ENCODE measurements at places on chromosomes 4 and X. TPM values are rescaled to one million over a fixed set of nuclear protein-coding genes. Genes with fewer than 3 reads are reported as not detected.

DNA sequence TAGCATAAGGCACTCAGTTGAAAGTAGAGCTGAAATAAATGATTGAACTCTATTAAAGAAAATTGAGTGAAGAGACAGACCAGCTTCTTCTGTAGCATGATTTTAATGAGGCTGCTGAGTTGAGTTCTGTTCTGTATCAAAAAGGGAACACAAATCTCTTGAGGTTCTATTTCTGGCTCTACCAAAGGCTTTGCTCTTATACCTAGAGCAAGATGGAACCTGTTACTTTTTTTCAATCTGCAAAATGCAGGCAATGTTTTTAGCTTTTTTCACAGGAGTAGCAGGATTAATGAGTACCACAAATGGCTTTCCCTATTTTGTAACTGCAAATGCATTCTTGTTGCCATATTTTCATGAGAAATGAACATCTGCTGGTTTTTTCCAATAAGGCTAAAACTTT lies 4.2 kb upstream of the ERVMER34-1 start:
- DNase-seq = no peak

DNA sequence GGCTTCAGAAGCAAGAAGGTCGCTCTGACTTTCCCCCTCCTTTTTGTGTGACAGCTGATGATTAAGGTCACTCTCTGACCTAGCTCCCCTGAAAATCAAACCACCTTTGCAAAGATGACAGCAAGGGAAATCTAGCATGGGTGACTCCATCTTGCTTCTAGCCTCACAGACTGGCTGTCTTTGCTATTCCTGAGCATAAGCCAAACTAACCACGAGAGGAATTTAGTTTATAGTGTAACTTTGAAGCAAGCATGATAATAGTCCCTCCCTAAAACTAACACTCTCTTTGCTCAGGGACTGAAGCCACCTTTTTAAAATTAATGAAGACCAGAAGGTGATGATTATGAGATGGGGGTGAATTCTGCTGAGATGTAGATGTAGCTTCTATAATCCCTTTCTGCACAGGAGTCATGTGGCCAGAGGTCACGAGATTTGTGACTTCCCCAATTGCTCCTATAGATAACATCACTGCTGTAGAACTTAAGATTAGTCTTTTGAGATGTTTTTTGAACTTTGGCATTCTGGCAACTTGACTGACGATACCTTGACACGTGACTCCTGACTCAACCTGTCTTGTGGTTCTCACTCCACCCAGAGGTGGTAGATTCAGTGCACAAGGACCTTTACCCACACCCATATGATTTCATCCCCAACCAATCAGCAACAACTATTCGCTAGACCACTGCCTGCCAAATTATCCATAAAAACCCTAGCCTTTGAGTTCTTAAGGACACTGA lies 14.9 kb upstream of the PDE5A start:
- DNase-seq = no peak

DNA sequence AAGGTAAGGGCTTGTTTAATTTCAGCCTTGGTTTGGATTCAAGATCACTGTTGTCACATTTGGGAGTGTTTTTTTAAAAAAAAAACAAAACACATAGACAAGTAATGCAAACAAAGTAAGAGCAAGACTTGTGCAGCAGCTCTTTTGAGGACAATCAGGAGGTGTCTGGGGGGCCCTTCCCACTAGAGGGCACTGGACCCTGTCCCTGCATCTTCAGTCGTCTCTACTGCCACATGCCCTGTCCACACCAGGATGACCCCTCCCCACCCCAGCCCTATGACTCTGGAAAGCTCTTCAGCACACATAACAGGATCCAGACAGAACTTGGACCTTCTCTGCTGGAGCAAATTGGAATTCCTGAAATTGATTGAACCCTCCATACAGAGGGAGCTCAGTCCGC lies 71.0 kb downstream of the USP46 start:
- no peak for DNase-seq

USP17L26 gene
- not detected for total RNA-seq

DNA sequence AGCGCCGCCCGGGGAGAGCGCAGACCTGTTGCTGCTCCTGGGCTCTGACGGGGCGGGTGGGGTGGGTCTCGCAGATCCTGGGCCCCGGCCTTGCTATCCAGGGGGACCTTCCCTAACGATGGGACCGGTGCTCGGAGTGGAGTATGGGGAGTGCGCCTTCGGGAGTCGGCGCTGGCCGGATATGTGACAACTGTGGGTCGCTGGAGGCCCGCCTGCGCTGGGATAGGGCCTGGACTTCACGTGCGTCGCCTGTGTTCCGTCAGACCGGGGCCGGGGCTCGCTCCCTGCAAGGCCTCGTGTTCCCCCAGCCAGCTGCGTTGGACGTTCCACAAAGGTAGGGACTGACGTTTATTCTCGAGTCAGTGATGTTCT lies 1.3 kb downstream of the TBL1X start:
- DNase-seq = peak; percentile 35

GPM6B gene
- total RNA-seq = not detected

SMIM31 gene
- not detected for total RNA-seq

- DNase-seq = no peak
Measured at GRCh38 chr4:53695540-53696463, 104.5 kb upstream of the LNX1 start.

- no peak for DNase-seq
Measured at GRCh38 chr4:118282692-118283091, 70.1 kb downstream of the PRSS12 start.

KLHL34 gene
- total RNA-seq = 0.36 TPM

- no peak for DNase-seq
Measured at GRCh38 chrX:39819921-39820849, 277.6 kb downstream of the BCOR start.

GUCY1B1 gene
- 0.27 TPM for total RNA-seq

DNA sequence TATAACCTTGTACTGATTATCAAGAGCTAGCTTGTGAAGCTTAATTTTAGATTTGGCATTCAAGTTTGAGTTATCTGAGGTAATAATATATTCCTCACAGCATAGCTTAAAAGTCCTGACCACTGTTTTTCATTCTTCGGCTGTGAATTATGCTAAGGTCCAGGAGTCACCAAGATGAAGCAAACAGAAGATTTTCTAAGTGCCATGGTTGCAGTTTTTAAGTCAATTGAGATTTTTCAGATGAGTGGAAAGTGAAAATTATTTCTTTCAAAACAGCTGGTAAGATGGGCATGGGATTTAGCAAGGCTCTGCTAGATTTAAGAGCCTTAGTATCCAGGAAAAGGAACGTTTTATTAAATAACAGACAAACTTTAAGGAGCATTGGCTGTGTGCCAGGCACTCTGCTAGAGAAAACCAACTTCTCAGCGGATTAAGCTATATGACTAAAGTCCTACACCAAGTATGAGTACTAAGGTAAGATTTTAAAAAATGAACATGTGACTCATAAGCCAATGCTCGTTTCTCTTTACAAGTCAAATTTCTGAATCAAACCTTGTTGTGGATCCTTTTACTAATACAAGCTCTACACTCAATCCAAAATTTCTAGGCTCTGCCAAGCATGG lies 149.9 kb upstream of the IL15 start:
- no peak for DNase-seq

GRCh38 chr4:185138161-185138560 lies 4.9 kb upstream of the SLC25A4 start:
- no peak for DNase-seq

BEX3 gene
- 31.4 TPM for total RNA-seq

DNA sequence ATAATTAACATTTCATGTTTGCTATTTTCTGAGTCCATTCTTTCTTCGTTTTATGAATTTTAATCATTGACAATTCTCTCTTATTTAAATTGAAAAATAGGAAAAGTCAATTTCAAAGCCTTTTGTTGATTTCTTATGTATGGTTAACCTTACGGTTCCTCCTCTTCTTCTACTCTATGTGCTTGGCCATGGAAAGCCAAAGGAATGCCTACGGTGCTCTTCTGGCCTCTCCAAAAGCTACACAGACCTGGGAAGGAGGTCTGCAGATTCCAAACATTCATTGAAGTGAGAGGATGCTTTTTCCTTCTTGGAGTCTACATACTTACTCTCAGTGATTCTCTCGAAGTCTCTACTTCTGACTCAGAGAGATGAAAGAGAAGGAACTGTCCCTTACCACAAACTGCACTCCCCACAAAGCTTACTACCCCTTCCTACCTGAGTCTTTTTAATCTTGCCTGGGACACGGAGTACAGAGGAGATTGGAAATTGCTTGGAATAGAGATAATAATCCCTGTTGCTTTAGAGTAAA lies 863.1 kb upstream of the FTHL17 start:
- DNase-seq = no peak

HS3ST1 gene
- 0.33 TPM for total RNA-seq

GRCh38 chr4:133316909-133317308 lies 167.8 kb downstream of the PCDH10 start:
- DNase-seq = no peak

DNA sequence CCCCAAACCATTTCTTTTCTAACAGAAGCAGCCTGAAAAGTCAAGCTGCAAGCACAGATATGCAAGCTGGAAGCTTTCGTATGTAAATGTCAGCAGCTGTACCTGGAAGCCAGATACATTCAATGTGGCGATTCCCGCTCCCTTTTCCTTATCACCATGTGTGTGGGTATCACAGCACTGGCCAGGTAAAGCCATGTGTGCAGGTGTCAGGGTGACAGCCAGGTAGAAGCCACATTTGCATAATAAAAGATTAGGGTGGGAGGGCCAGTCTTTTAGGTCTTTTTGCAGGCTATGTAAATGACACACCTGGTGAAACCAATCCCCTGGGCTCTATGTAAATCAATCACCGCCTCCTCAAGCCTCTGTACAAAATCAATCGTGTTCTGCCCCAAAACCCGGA lies 50.1 kb downstream of the RXFP1 start:
- no peak for DNase-seq

GRCh38 chrX:138917781-138918180 lies 206.3 kb upstream of the FGF13 start:
- no peak for DNase-seq

DNA sequence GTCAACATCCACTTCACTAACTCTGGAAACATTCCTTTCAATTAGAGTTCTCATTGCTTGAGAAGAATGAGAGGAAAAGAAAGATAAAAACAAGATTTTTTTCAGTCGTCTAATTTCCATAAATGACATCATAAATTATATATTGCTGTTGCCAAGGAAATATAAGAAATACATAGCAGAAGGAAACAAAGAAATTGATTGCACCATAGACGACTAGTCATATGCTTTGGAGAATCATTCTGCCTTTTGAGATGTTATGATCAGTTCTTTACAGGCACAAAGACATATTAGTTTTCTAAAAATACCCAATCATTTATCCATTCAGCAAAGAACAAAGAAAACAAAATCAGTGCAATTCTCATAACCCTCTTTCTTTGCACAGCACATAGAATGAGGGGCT lies 672 bp upstream of the C1QTNF7 start:
- no peak for DNase-seq

SPANXC gene
- total RNA-seq = not detected

- DNase-seq = peak; percentile 5
Measured at GRCh38 chr4:36189511-36190226, 54.6 kb downstream of the ARAP2 start.

GRCh38 chr4:170038769-170039168 lies 12.6 kb upstream of the MFAP3L start:
- DNase-seq = no peak

DNA sequence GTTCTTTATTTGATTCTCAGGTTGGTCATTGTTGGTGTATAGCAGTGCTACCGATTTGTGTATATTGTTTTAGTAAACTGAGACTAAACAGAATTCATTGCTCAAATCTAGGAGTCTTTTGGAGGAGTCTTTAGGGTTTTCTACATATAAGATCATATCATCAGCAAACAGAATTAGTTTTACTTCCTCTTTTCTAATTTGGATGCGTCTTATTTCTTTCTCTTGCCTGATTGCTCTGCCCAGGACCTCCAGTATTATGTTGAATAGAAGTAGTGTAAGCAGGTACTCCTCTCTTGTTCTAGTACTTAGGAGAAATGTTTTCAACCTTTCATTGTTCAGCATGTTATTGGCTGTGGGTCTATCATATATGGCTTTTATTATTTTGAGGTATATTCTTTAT lies 92.6 kb downstream of the IQCM start:
- DNase-seq = no peak

- no peak for DNase-seq
Measured at GRCh38 chr4:54067166-54067565, 2.8 kb upstream of the CHIC2 start.

- no peak for DNase-seq
Measured at GRCh38 chrX:20740443-20740842, 473.7 kb upstream of the RPS6KA3 start.

DNA sequence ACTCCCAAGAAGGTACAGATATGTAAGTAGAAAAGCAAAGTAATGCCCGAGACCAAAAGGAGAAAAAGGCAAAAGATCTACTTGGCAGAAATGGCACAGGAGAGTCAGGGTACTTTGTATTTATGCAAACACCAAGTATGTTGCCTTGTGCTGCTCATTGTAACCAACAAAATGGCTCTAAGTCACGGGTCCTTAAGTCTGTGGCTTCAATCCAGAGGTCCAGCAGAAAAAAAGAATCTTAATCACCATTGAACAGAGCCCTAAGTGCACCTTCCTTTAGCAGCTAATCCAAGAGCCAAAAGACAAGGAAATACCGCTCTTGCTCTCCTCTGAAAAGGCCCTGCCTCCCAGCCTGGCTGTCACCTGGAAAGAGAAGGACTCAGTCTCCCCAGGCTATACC lies 324.9 kb upstream of the PPARGC1A start:
- DNase-seq = no peak

NAT8L gene
- 0.56 TPM for total RNA-seq

PABPC4L gene
- not detected for total RNA-seq

DNA sequence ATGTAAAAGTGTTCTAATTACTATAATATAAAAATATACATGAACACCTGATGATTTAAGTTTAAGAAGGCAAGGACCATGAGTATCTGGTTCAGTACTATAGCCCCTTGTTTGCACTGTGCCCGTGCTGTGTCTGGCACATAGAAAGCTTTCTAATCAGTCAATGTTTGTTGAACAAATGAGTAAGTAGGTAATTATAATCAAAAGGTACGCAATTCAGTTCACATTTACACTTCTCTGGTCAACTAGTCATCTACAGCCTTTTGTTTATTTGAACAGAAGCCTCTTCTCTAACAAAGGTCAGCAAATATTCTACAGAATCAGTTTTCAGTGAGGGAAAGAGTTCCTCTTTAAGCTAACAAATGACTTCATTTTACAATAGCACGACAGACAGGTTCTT lies 523.3 kb downstream of the SMARCA1 start:
- DNase-seq = no peak

DNA sequence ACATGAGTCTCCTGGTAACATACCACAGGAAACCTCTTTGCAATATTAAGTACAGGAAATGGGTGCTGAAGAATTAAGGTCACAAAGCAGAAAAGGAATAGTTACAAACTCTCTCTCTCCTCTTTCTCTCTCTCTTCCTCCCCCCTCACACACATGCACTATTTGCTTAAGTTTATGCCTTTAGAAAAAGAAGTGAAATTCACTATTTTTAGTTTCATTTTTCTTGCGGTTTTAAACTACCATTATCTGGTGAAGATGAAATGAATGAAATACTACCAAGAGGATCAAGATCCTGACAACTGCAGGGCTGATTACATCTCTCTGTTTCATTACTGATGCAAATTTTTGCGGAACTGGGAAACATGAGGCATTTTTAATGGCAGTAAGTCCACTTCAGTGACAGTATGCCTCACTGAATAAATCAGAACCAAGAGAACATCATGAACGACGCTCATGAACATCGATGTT lies 64.3 kb upstream of the FTHL17 start:
- no peak for DNase-seq

Measured in activated naive CD8-positive, alpha-beta T cell treated with anti-CD3 and anti-CD28 coated beads for 36 hours (primary cell).